ENCODE measurements at places on chromosomes 6 and 20. TPM values are rescaled to one million over a fixed set of nuclear protein-coding genes. Genes with fewer than 3 reads are reported as not detected.

Gene TUBB2B
- polyA plus RNA-seq, result 22.4 TPM

Gene ARHGAP40
- 0.92 TPM for polyA plus RNA-seq

Gene WFDC2
- polyA plus RNA-seq, result 430 TPM

Gene VIP
- polyA plus RNA-seq, result 13.3 TPM

Gene ENPP4
- 11.6 TPM for polyA plus RNA-seq

Gene DUSP15
- 4.0 TPM for polyA plus RNA-seq

Gene LY6G6D
- polyA plus RNA-seq, result 1.7 TPM

Gene ANKEF1
- polyA plus RNA-seq, result 0.75 TPM

Gene SEL1L2
- 0.38 TPM for polyA plus RNA-seq

Gene RIMS1
- polyA plus RNA-seq, result 0.67 TPM

Gene SLC17A3
- polyA plus RNA-seq, result not detected

Gene BPI
- 0.09 TPM for polyA plus RNA-seq

Gene ADGRG6
- 6.6 TPM for polyA plus RNA-seq

Gene PABPC1L
- polyA plus RNA-seq, result 12.2 TPM

Gene MEA1
- 87.7 TPM for polyA plus RNA-seq

Gene GGTLC1
- not detected for polyA plus RNA-seq

Gene TP53TG5
- 0.96 TPM for polyA plus RNA-seq

Gene POM121L2
- 0.03 TPM for polyA plus RNA-seq

DNA sequence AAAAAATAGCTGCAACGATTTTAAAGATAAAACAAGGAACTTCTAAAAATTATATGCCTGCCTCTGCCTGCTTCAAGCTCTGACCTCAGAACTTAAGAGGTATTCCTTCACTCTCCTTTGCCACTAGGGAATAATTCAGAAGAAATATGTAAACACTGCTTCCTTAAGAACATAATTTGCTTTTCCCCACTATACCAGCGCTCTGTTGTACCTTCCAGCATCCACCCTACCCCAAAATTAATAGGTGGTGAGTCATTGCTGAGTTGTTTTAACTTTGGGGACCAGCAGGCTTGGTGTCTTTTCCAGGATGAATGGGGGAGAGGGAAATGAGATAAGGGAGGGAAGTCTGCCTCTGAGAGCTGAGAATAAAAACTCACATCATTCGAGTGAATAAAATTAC is 107.7 kb upstream of the ATXN1 start:
- no peak for DNase-seq

GRCh38 chr20:17608701-17609497 is 39.0 kb downstream of the DSTN start:
- DNase-seq, result no peak

DNA sequence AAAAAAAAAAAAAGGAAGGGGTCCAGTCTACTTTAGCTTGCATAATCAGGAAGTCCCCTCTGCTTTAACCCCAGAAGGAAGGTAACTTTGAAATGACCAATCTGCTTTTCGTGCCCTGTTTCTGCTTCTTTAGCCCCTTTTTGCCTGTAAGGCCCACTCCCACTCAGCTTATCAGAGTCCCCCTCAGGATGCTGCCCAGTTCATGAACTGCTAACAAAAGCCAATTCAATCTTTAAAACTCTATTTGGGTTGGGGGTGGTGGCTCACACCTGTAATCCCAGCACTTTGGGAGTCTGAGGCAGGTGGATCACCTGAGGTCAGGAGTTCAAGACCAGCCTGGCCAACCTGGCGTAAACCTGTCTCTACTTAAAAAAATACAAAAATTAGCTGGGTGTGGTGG is 12.3 kb downstream of the GHRH start:
- DNase-seq, result no peak

DNA sequence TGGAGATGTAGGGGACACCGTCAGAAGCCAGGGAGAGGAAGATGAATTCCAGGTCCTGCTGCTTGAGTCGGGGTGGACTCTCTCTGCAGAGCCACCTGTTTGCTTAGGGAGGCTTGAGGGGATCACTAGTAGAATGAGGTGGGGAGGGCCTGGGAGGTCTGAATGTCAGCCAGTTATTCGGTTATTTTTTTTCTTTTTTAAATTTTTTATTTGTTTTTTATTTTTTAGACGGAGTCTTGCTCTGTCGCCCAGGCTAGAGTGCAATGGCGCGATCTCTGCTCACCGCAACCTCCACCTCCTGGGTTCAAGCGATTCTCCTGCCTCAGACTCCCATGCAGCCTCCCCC is 8.4 kb downstream of the TEAD3 start:
- no peak for DNase-seq

DNA sequence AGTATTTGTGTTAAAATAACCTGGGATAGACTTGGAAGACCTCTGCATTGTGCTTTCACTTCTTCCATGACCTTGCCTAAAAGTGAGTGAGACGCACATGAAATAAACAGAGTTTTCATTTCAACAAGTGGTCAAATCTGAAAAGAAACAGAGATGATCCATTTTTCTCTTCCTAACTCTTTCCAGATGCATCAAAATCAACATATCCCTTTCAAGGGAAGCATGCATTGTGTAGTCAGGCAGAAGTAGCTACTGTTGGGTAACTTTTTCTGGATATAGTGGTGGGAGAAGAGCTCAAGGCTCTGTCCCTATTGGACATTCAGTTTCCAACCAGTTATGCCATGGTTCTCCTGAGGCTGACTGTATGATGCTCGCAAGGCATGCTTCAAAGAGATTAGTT is 233.0 kb upstream of the JAG1 start:
- no peak for DNase-seq

- DNase-seq, result no peak
Observed at GRCh38 chr20:49171909-49172308, 16.2 kb downstream of the STAU1 start.

DNA sequence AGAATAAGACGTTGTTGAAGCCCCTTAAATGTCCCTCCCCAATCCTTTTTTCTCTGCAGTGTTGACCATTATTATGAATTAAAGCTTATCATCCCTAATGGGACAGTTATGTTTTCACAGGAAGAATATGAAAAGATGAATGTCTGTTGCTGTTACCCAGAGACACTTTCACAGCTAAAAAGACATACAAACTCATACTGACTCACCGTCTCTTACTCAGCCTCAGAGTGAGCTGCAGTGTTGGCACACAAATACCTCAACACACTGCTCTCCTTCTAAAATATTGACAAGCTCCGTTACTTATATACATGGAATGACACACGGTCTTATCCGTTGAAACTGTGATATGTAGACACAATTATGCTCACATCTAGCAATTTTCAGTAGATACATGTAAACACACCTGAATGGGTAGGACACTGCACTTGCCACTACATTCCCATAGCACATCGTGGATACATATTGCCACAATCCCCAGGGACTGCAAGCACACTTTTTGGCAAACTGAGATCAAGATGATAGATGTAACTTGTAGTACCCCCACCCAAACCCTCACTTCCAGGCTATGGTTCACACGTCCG is 9.6 kb upstream of the SAPCD1 start:
- no peak for DNase-seq

DNA sequence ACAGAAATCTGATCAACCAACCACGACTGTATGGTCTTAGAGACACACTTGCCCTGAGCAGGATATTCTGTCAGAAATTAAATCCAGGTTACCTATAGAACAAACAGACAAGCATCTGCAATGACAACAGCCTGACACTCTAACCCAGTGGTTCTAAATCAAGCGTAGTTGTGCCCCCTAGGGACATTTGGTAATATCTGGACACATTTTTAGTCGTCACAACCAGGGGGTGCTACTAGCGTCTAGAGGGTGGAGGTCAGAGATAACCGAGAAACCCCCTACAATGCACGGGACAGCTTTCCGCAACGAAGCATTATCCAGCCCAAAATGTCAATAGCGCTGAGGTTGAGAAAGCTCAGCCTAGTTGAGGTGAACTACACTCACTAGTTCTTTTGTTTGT is 32.3 kb downstream of the ID4 start:
- no peak for DNase-seq

GRCh38 chr6:36820700-36821580 is 18.3 kb downstream of the CPNE5 start:
- DNase-seq, result no peak

DNA sequence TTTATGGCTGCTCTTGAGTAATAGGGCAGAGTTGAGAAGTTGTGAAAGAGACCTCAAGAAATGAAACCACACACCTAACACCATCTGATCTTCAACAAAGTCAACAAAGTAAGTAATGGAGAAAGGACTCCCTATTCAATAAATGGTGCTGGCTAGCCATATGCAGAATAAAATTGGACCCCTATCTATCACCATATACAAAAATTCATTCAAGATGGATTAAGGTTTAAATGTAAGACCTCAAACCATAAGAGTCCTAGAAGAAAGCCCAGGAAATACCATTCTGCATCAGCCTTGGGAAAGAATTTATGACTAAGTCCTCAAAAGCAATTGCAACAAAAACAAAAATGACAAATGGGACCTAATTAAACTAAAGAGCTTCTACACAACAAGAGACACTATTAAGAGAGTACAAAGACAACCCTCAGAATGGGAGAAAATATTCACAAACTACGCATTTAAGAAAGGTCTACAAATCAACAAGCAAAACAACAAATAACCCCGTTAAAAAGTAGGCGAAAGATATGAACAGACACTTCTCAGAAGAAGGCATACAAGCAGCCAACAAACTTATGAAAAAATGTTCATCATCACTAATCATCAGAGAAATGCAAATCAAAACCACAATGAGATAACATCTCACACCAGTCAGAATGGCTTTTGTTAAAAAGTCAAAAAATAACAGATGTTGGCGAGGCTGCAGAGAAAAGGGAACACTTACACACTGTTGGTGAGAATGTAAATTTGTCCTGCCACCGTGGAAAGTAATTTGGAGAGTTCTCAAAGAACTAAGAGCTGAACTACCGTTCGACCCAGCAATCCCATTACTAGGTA is 4.0 kb downstream of the MAP3K5 start:
- no peak for DNase-seq

- no peak for DNase-seq
Observed at GRCh38 chr6:158635427-158636073, 9.0 kb downstream of the DYNLT1 start.

GRCh38 chr20:40651151-40651550 is 37.9 kb downstream of the MAFB start:
- DNase-seq, result no peak

GRCh38 chr6:12000174-12000573 is 11.9 kb upstream of the HIVEP1 start:
- no peak for DNase-seq

DNA sequence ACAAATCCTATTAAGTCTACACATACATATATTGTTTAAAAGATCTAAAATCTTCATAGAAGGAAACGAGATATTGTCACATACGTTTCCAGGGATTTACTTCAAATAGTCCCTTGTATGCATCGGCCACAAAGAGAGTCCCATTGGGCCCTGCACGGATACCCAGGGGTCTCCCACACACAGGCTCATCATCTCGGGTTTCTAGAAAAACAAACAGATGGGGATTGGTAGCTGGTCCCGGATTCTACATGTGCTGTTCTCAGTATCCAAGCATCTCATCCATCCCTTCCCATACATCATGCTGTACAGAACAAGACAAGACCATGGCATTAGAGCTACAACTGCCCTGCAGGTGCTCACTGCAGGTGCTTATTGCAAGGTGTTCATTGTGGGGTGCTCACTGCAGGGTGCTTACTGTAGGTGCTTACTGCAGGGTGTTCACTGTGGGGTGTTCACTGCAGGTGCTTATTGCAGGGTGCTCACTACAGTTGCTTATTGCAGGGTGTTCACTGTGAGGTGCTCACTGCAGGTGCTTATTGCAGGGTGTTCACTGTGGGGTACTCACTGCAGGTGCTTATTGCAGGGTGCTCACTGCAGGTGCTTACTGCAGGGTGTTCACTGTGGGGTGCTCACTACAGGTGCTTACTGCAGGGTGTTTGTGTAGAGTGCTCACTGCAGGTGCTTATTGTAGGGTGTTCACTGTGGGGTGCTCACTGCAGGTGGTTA is 21.0 kb downstream of the APMAP start:
- DNase-seq, result no peak

Data from urinary bladder (tissue), 4 donors.